Stimulated activated CD4-positive, alpha-beta T cell treated with anti-CD3 and anti-CD28 coated beads, Interleukin-1b, Interleukin-23, amount 100 ng/mL, for 48 hours (primary cell): ENCODE measurements at places on chromosomes 3 and 15.

DNA sequence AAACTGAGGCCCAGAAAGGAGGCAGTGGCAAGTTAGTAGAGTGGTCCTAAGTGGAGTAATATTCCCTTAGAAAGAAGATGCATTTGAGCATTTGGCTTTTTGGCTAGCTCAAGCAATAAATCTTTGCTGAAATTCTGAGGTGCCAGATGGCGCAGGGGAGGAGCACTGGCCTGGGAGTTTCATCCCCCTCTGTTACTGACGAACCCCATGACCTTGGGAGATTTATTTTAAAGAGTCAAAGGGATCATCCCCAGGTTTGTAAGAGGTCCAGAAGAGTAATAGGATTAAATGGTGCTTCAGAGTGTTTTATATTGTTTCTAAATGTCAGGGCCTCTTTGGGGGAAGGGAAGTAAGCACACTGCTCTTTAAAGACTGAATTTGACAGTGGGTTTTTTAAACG lies 85.1 kb upstream of the PIAS1 start:
- DNase-seq, result no peak

DNA sequence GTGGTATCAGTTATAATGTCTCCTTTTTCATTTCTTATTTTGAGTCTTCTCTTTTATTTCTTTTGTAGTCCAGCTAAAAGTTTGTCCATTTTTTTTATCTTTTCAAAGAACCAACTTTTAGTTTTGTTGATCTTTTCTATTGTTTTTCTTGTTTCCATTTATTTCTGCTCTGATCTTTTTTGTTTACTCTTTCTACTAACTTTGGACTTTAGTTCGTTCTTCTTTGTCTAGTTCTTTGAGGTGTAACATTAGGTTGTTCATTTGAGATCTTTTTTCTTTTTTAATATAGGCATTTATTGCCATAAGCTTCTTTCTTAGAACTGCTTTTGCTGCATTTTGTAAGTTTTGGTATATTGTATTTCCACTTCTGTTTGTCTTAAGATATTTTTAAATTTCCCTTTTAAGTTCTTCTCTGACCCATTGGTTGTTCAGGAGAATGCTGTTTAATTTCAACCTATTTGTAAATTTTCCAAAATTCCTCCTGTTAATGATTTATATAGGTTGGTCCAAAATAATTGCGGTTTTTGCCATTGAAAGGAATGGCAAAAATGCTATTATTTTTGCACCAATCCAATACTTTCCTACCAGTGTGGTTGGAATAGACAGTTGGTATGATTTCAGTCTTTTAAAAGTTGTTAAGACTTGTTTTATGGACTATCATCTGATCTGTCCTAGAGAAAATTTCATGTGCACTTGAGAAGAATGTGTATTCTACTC lies 51.2 kb downstream of the KAT2B start:
- no peak for DNase-seq

GRCh38 chr3:13834258-13835035 lies 45.4 kb downstream of the WNT7A start:
- no peak for DNase-seq

DNA sequence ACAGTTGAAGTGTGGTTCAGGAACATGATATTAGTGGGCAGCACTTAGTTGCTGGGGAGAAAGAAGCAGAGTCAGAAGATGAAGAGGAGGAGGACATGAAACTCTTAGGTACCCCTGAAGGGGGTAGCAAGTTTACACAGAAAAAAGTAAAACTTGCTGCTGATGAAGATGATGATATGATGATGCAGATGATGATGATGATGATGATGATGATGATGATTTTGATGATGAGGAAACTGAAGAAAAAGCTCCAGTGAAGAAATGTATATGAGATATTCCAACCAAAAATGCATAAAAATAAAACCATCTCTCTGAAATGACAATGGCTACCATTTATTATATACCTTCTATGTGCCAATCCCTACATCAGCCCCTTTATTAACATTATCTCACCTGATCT lies 39.9 kb upstream of the SOX14 start:
- no peak for DNase-seq

DNA sequence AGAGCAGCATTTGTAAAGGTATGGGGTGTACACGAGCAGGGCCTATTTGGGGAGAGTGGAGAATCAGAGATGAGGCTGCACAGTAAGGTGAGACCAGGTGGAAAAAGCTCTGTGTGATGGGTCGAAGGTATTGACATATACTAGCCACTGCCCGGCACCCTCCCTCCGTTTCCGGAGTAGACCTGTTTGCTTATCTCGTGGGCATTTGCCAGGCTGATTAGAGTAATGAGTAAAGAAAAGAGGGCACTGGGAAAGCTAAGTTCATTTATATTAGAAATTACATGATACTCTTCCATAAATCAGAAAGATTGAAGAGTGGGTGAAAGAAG lies 46.2 kb upstream of the ATG7 start:
- no peak for DNase-seq

DNA sequence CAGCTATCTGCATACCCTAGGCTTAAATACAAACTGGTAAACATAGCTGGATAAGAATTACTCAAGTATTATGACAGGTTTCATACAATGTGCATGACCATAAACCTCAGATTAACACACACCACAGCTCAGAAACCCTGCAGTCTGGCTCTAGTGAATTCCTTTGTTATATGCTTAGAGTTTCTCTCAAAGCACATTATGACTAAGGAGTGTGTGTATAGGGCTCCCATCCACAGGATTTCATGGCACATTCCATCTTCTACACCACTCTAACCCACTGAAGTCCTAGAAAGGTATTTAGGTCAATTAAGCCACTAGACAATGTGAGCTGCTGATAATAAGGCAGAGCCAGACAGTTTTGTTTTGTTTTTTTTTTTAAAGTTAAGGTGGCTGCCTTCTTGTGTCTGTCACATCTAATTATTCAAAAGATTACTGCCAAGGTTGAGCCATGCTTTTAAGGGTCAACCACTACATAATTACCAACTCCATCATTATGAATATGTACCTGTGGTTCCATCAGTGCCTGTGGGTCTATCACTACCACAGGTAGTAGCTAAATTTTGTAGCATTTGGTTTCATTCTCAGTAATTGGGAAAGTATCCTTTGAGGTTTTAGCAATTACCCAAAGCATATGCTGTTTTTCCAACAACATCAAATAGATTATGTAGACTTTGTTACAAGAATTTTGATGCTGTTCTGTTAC lies 107.0 kb downstream of the ALCAM start:
- DNase-seq, result no peak

DNA sequence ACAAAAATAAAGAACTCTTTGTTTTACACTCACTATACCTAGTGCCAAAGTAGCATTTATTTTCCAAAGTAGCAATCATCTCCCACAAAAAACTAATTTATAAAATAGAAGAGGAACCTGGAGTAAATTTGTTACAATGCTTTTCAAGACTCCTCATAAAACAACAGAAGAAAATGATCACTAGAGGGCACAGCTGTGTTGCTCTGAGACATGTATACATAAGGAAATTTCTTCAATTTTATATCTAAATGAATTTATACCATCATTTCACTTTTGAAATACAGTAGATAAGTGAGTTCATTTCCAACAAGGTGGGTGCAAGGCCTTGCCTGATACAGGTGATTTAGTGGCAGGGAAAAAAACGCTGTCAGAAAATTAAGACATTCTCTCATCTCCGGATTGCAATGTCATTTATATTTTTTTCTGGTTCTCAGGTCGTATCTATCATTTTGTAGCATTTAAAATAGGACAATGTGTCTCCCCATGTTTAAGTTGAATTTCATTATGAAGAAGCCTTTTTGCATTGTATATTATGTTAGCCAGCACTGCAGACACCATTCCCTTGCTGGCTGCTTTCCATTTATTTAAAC lies 25.3 kb upstream of the ARHGEF26 start:
- no peak for DNase-seq

GRCh38 chr15:35702946-35703495 lies 157.1 kb upstream of the DPH6 start:
- DNase-seq, result no peak

DNA sequence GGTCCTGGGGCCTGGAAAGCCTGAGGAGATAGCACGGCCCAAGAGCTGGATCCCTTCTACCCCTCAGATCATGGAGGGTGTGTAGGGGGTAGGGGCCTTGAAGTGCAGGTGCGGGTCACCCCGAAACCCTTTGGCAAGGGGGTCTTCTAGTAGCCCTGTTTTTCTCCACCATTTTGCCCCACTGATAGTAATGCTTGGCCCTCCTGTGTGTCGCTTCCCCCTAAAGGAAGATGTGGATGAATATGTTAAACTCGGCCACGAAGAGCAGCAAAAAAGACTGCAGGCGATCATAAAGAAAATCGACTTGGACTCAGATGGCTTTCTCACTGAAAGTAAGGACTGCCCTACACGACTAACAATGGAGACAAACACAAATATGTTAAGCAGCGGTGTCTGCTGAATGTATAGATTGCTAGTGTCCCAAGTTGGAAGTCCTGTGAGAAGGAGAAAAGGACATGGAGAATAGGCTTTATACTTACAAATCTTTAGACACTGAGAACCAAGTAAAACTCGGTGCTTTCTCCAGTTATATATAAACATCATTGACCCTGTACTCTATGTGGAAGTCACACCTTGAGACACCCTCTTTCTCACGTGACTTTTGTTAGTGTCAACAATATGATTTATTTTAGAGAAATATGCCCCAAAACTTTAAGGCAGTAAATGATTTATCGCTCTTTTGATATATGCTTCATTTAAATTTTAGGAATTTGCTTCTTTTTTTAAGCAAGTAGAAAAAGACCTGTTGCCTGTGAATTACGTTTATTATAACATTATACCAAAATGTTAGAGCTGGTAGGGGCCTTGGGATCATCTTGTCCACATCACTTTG lies 802 bp downstream of the RCN2 start:
- no peak for DNase-seq

DNA sequence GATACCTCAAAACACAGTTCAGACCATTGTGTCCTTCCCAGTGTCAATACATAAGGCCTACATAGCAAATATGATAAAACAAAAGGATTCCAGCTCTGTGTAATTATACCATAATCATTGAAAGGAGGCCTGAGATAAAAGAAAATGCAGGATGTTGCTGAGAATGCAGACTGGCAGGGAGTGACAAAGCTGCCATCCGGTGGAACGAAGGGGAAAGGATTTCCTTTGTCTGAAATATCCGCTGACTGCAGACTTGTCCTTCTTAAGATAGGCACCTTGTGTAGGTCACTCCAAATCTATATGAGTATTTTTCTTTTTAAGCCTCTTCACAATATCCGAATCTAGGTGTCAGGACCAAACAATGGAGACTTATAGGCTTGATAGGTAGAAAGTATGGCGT lies 108.0 kb downstream of the KCNH8 start:
- DNase-seq, result no peak

GRCh38 chr3:31906182-31906581 lies 74.9 kb downstream of the OSBPL10 start:
- no peak for DNase-seq

DNA sequence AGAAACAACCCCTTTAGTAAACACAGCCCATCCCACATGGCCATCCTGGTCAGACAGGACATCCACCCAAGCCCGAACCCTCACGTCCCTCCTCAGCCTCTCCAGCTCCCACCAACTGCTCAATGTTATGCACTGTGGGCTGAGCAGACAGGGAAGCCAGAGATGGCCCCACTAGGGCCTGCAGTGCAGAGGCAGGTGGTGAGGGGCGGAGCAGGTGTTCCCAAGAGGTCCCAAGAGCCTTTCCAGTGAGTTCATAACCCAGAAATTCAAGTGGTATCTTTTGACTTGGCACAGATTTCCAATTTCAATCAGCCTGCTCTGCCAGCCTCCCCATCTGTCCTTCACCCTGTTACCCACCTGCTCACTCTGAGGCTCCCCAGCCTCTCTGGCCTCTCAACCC lies 130.3 kb downstream of the LIPC start:
- no peak for DNase-seq

GRCh38 chr3:168002786-168003368 lies 92.8 kb downstream of the GOLIM4 start:
- no peak for DNase-seq
